ENCODE measurements at places on chromosomes 3 and 15.

GRCh38 chr3:35954413-35954812 lies 315.1 kb downstream of the ARPP21 start:
- no peak for DNase-seq

GRCh38 chr3:138328341-138328740 lies 1.3 kb downstream of the NME9 start:
- no peak for DNase-seq

GRCh38 chr3:25707268-25707926 lies 42.7 kb upstream of the TOP2B start:
- no peak for DNase-seq

- DNase-seq = no peak
These were observed 279.4 kb upstream of the TLE3 start for GRCh38 chr15:70376929-70377691.

- DNase-seq = no peak
These were observed 424.8 kb upstream of the TPM1 start for GRCh38 chr15:62617741-62618140.

GRCh38 chr3:127479449-127479848 lies 111.1 kb downstream of the TPRA1 start:
- no peak for DNase-seq

GRCh38 chr15:51766341-51766740 lies 14.9 kb downstream of the TMOD2 start:
- no peak for DNase-seq

- DNase-seq = no peak
These were observed 486 bp downstream of the LSG1 start for GRCh38 chr3:194671511-194671899.

DNA sequence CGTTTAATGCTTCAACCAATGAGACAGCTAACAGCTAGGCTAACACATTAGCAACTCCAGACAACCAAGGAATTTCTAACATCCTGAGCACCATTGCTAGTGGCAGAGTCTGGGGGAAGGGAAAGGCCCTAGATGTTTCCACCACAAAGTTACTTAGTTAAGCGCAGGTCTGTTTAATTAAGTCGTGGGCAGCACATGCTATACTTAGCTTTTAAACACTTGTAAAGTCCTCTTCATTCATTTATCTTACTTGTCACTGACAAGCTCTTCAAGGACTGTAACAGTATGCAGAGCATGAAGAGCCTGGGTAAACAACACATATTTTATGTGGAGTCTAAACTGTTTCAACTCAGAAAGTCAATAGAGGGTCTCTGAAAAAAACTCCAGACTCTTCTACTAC lies 221.1 kb upstream of the WNT5A start:
- no peak for DNase-seq

DNA sequence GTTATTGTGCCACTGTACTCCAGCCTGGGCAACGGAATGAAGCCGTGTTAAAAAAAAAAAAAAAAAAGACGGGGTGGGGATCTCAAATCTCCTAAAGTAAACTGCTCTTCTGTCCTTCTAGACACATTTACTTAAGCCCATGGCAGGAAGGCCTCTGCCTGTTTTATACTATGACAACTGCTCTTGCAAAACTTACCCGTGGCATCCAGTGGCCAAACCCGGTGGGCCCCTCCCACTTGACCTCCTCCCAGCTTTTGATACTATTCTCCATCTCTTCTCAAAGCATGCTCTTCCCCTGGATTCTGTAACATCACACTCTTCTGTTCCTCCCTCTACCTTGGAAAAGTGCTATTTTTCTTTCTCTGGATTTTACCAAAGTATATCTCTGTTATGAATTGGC lies 112.2 kb downstream of the RFTN1 start:
- no peak for DNase-seq

DNA sequence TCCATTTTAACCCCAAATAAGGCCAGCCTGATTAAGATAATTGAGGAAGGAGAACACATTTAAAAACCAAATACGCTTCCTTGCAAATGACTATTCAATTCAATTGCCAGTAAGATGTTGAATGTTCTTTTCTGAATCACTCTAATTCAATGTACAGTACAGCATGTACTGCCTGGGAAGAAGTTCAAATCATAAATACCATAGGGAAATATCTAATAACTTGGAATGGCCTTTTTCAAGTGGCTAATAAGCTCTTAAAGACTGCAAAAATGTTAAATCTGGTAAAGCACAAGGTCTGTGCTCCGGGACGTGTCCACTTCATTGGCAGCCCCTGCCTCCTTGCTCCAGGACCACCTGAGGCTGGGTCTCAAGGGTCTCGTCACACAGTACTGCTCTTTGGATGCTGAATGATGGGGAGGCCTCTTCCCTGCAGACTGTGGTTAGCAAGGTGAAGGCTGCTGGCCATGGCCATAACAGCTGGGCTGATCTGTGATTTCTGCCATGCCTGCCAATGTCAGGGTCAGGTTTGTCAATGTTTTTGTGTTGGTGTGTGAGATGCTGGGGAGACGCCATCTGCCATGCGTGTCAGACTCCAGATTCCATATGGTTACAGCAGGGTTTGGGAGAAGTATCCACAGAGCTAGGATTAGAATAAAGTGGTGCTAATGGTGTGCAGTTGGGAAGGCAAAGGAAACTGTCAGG lies 300.5 kb downstream of the ADAMTS17 start:
- DNase-seq = no peak

- no peak for DNase-seq
These were observed 100.8 kb downstream of the RORA start for GRCh38 chr15:61128343-61128742.

- no peak for DNase-seq
These were observed 6.0 kb downstream of the CHCHD4 start for GRCh38 chr3:14118400-14119381.

DNA sequence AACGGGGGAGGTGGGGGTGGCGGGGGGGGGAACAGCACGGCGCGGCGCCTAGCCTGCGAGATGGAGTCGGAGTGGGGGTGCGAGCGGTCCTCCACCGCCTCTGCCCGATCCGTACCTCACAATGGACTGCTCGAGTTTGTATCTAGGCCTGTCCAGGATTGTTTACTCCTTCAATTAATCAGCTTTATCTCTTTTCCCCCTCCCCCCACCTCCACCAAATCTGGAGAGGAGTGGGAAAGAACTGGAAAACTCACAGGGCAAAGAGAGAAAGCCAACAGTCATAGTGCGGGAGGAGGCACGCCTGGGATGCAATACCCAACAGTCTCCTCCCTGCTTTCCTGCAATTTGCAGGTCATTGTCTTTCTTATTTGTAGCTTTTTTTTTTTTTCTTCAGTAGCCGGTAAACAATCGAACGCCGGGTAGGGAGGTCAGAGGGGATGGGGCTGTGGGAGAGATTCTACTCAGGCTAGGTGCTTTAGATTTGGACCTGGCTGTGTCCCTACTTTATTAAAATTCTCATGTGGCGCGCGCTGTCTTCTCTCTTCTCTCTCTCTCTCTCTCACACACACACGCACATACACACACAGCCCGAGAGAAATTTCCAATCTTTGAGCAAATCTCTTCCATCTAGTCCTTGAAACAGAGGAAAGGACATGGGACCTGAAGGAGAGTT lies 6.9 kb upstream of the MEIS2 start:
- no peak for DNase-seq

GRCh38 chr15:48775546-48775945 lies 35.3 kb downstream of the CEP152 start:
- DNase-seq = no peak

DNA sequence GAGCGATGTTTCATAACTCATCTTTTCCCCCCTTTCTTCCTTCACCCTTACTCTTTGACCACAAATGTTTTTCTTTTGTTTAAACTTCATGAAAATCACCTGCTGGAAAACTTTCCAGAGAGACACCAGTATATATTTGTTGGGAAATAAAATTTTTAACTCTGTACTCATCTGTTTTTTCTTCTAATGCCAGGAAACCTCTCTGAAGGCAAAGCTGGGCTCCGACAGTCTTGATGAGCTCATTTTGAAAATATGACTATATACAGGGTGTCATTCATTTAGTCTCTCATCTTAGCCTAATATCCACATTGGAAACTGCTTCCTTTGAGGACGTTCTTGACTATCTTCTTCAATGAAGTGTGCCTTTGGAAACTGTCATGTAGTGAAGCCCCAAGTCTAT lies 339.6 kb upstream of the ROBO2 start:
- DNase-seq = no peak

DNA sequence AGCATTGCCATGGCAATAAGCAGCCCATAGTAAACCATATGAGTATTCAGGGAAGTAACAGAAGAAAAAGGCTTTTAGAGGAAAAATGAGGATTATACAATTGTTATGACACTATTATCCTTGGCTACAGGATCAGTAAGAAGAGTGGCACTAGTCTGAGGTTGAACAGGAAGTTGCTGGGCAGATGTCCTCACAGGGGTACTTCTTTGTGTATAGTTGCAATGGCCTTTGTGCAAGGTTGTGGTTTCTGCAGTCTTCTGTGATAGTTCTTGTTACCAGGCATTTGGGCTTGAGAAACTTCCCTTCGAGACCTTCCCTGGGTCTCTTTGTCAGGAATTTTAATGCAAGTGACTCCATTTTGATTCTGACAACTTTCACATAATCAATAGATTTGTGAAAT lies 100.6 kb upstream of the ATP11B start:
- DNase-seq = no peak

- DNase-seq = peak; percentile 11
These were observed 36.4 kb downstream of the FAM3D start for GRCh38 chr3:58630076-58630709.

DNA sequence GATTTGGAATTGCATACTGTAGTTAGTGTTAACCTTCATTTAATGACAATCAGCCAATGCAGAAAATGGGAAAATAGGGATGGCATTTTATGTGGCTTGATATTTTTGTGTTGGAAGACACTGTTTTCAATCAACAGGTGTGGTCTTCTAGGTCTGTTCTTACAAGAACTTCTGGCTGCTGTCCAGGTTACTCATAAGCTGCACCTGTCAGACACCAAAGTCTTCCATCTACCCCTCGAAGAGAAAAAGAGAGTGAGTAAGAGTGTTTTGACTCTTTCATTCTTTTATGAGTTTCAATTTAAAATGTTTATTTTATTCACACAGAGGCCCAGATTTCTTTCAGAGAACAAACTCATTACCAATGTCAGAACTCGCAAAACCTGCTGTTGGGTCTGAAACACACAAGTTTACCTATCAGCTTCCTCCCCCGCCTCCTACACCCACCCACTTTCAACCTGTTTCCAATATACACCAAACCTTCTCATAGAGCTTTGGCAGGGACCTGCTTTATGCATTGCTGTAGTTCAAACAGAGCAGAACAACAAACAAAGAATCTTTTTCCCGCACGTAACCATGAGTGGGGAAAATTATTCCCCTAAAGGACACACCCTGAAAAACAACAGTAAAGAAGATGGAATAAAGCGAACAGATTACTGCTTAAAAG lies 767.7 kb upstream of the ALCAM start:
- DNase-seq = no peak

GRCh38 chr15:91228890-91229289 lies 128.8 kb downstream of the SV2B start:
- no peak for DNase-seq

DNA sequence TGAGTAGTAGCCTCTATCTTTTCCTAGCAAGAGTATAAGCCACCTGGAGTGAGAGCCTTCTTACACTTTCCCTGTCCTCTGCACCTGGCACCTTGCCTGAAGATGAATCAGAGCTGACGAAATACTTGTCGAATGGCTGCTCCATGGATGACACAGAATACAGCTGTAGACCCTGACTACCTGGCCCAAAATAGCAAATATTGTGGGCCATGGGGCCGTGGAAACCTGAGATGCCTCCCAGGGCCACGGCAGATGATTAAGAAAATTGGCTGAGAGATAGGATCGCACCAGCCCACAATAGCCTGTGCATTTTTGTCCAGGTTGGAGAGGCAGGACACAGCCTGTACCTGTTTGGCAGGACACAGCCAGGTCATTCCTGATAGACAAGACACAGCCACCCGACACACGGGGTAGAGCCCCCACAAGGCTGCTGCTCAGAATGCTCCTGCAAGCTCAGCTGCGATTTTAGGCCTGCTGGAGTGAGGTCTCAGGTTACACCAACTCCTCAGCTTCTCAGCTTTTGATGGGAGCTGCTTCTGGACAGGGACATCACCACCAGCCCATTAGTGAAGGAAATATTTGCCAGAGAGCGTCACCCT lies 22.9 kb upstream of the TPM1 start:
- DNase-seq = no peak

GRCh38 chr15:89115547-89115946 lies 27.3 kb downstream of the ABHD2 start:
- no peak for DNase-seq

DNA sequence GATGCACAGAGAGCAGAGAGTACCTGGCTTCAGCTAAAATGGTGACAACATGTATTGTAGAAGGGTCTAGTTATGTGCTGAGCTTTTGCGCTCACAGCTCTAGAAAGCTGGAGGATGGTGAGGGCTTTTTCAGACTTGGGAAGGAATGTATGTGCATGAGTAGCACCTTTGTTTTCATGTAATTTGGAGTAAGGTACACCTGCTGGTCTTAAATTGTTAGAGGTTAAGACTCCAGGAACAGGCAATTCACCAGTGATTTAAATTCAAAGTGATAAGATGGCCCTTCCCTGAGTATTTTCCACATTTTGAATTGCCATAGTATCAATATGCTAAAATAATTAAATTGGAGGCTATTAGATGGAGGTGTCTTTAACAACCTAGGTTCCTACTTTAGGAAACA lies 436.4 kb upstream of the GOLIM4 start:
- no peak for DNase-seq

DNA sequence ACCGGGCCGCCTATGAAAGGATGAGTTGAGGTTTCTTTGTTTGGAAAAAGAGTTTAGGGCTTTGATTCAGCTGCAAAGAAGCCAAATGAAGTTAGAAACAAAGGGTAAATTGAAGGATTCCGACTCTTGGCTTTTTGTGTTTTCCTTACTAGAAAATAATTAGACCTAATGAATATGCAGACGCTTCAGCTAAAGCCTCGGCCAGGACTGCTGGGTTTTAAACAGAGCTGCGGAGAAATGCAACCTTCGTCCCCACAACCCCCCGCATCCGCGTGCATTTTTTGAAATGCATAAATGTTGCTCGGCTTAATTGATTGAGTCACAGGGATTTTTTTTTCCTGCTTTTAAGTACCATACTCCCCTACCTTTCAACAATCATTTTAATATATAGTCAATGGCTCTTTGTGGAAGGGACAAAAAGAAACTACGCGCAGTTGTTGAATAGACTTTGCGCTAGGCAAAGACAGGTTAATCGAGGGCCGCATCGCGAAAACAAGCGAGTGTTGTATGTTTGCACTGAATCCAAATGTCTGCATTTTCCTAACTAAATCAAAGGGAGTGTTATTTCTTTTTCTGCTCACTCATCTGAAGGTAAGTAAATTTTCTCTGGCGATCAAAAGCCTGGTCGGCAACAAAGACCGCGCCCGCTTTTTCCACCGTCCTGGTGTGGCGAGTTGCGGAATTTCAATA lies 1.3 kb upstream of the ZIC4 start:
- DNase-seq = no peak
